ENCODE measurements at places on chromosomes 16 and 17. TPM values are rescaled to one million over a fixed set of nuclear protein-coding genes. Genes with fewer than 3 reads are reported as not detected.

- no peak overlapping the region for H3K27ac ChIP-seq
- no peaks in the 10 kb centered on the region for H3K4me1 ChIP-seq
- H3K27me3 ChIP-seq, result peaks cover 3% of the 10 kb centered on the region
Observed at GRCh38 chr17:9116311-9116835, 95.1 kb downstream of the NTN1 start.

GRCh38 chr17:22300731-22301352 is 608.5 kb downstream of the KCNJ18 start:
- no peak overlapping the region for H3K27ac ChIP-seq
- no peak for DNase-seq
- no peak overlapping the region for H3K4me3 ChIP-seq
- no peaks in the 10 kb centered on the region for H3K4me1 ChIP-seq
- no peaks in the 10 kb centered on the region for H3K36me3 ChIP-seq

DNA sequence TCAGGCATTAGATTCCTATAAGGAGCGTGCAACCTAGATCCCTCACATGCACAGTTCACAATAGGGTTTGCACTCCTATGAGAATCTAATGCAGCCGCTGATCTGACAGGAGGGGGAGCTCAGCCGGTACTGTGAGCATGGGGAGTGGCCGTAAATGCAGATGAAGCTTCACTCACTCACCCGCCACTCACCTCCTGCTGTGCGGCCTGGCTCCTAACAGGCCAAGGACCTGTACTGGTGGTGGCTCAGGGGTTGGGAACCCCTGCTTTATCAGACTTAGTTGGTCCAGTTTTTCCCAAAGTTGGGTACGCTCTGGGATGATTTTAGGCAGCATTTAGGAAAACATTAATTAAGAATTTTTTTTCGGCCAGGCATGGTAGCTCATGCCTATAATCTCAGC is 103.8 kb downstream of the MARF1 start:
- H3K27ac ChIP-seq, result no peak overlapping the region
- no peaks in the 10 kb centered on the region for H3K4me1 ChIP-seq
- H3K36me3 ChIP-seq, result no peaks in the 10 kb centered on the region
- no peak overlapping the region for H3K4me3 ChIP-seq
- DNase-seq, result no peak

DNA sequence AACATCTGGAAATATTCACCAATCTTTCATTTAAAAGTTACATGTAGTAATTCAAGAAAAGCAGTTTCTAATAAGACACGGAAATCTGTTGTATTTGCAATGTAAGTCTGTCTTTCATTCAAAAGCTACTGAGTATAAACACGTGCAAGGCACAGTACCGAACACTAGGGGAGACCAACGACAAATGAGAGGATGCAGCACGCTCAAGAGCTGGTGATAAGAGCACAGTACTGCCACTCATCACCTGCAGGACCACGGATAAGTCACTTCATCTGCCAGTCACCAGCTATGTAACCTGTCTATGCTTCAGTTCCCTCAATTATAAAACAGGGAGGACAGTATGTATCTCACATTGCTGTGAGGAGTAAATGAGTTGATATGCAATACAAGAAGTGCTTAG is 67.1 kb downstream of the CLEC18A start:
- no peak overlapping the region for H3K4me3 ChIP-seq
- no peaks in the 10 kb centered on the region for H3K36me3 ChIP-seq
- peak; percentile 44 for DNase-seq
- H3K4me1 ChIP-seq, result no peaks in the 10 kb centered on the region

DNA sequence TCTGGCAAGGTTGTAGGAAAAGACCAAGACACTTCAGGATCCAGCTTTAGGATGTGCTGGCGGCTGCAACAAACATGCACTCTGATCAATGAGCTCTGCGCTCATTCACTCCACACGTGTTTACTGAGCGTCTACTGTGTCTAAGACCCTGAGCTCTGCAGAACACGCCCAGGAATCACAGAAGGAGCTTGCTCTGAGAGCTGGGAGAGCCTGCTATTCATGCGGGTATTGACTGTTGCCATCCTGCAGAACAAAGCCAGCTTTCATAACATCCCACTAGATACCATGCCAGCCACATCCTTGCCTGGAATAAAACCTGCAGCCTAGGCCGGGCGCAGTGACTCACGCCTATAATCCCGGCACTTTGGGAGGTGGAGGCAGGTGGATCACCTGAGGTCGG is 44.1 kb downstream of the NXN start:
- no peaks in the 10 kb centered on the region for H3K27me3 ChIP-seq
- H3K4me1 ChIP-seq, result no peaks in the 10 kb centered on the region
- no peak overlapping the region for H3K27ac ChIP-seq
- DNase-seq, result no peak
- no peak overlapping the region for H3K4me3 ChIP-seq

- H3K36me3 ChIP-seq, result no peaks in the 10 kb centered on the region
- H3K4me1 ChIP-seq, result no peaks in the 10 kb centered on the region
- H3K4me3 ChIP-seq, result no peak overlapping the region
Observed at GRCh38 chr17:70329721-70330120, 160.4 kb downstream of the KCNJ2 start.

GRCh38 chr17:53166731-53167130 is 656.0 kb upstream of the KIF2B start:
- no peaks in the 10 kb centered on the region for H3K27me3 ChIP-seq
- no peak for DNase-seq
- no peak overlapping the region for H3K4me3 ChIP-seq
- no peaks in the 10 kb centered on the region for H3K4me1 ChIP-seq

DNA sequence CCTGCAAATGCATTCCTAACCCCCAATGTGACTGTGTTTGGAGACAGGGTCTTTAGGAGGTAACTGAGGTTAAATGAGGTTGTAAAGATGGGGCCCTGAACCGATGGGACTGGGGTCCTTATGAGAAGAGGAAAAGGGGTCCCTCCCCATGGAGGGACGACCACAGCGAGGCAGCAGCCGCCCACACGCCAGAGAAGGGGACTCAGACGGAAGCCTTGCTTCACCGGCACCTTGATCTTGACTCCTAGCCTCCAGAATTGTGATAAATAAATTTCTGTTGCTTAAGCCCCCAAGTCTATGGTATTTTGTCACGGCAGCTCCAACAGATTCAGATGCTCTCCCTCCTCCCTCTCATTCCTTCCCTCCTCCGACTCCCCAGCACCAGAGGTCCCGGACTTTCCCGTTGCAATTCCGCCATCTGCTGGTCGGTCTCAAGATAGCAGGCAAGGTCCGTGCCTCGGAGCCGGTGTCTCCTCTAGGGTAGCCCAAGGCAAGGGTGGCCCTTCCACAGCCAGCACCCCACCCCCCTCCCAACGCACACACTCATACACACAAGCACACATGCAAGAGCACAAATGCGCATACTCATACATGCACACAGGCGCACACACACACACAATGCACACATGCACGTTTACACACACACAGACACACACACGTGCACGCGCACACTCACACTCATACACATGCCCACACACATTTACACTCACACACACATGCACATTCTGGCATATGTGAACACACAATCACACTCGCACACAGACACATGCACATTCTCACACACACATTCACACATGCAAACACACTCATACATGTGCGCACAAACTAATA is 23.1 kb upstream of the C16orf78 start:
- H3K27me3 ChIP-seq, result no peaks in the 10 kb centered on the region
- H3K4me1 ChIP-seq, result no peaks in the 10 kb centered on the region
- DNase-seq, result peak; percentile 36
- no peak overlapping the region for H3K27ac ChIP-seq

GRCh38 chr17:3543453-3543852 is 14.2 kb downstream of the TRPV3 start:
- no peak for DNase-seq
- H3K4me3 ChIP-seq, result no peak overlapping the region
- H3K4me1 ChIP-seq, result no peaks in the 10 kb centered on the region

The DNASE1 gene
- total RNA-seq, result 53.7 TPM

The FBXL16 gene
- 3.5 TPM for total RNA-seq

The SLC5A11 gene
- total RNA-seq, result 0.62 TPM

The WNT3 gene
- 1.0 TPM for total RNA-seq

The TOX3 gene
- total RNA-seq, result not detected

All from B cell (primary cell).